ENCODE measurements at places on chromosomes 7 and 10.

- DNase-seq: no peak
Measured at GRCh38 chr7:97026715-97027426, 2.2 kb upstream of the DLX5 start.

- no peak for DNase-seq
Measured at GRCh38 chr10:113691381-113691780, 11.7 kb downstream of the CASP7 start.

DNA sequence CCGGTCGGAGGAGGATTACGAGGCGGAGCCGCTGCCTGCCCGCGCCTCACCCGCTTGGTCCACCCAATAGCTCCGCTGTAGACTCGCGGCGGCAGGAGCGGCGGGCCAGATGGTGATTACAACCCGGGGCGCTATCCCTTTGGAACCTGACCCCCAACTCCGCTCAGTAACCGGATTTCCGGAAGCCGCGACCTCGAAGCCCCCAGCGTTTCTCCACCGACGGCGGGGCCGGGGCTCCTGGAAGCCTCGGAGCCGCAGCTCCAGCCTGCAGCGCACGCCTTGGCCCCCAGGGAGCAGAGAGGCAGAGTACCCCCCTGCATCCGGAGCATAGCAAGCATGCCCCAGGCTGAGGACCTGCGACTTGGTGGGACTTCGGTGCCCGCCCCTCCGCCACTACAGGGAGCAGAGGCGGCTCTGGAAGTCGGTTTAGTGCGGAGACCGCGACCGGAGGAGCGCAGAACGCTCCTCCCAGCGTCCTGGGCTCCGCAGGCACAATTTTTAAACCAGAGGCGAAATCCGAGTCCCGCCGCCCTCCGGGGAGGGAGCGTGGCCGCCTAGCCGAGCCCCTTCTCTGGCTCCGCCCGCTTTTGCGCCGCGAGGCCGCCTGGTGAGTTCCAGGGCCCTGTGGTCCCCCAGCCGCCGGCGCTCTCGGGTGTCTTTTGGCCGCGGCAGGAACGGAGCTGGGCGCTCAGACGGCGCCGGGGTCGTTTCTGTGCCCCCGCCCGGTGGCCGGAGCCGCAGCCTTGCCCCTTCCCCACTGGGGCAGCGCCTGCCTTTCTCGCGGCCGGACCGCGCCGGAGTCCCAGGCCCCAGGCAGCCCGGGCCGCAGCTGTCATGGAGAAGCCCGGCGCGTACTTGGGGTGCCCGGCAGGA lies 28.2 kb upstream of the BMS1 start:
- DNase-seq: no peak

- DNase-seq: no peak
Measured at GRCh38 chr10:110269374-110270318, 35.1 kb downstream of the SMNDC1 start.

DNA sequence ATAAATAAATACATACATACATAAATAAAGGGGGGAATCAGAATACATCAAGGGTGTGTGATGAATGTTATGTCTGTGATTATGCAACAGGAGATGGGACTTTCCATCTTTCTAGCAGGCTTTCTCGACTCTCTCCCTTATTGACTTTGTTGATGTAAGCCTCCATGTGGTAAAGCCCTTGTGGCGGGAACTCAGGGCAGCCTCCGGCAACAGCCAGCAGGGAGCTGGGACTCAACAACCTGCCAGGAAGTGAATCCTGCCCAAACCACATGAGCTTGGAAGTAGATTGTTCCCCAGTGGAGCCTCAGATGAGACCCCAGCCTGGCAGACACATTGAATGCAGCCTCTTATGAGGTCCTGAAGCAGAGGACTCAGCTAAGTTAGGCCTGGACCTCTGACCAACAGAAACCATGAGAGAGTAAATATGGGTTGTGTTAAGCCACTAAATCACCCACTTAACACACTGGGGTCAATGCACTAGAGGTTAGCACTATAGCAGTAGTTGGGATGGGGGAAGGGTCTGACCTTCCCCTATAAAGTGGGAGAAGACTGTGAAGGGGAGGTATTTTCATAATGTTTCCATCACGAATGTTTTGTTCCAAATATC lies 104.0 kb downstream of the JCAD start:
- no peak for DNase-seq

GRCh38 chr7:91196058-91196457 lies 68.2 kb upstream of the FZD1 start:
- DNase-seq: no peak

DNA sequence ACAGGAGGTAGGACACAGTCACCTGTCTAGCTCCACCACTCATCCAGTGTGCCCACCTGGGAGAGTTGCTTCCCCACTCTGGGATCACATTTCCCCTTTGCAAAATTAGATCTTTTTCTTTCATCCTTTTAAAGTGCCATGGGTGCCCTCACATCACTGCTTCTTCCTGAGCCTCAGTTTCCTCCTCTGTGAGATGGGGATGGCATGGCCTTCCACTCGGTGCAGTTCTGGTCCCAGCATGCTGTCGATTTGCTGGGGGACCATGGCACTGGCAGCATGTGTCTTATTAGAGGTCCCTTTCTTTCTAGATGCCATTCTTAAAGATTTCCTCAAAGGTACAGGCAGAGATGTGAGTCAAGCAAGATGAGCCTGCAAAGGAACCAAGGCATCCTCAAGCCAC lies 158.3 kb upstream of the ZMIZ1 start:
- no peak for DNase-seq

DNA sequence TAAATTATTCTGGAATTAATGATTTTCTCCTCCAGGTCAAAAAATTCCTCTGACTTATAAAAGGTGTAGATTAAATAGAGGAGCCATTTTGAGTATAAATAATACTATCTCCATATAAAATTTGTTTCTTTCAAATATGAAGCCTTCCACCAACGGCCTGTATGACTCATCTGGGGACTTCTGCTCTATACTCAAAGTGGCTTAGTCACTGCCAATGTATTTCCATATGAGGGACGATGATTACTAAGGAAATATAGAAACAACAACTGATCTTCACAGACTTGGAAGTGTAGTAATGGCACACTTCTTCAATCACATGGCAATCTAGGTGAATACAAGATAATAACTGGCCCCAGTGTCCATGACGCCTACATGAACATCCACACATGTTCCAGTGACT lies 335.6 kb upstream of the HGF start:
- no peak for DNase-seq

GRCh38 chr10:47092376-47092775 lies 181.1 kb downstream of the PTPN20 start:
- no peak for DNase-seq

GRCh38 chr7:142383841-142384492 lies 126.1 kb upstream of the PRSS58 start:
- no peak for DNase-seq
